ENCODE measurements at places on chromosomes 12 and 14.

DNA sequence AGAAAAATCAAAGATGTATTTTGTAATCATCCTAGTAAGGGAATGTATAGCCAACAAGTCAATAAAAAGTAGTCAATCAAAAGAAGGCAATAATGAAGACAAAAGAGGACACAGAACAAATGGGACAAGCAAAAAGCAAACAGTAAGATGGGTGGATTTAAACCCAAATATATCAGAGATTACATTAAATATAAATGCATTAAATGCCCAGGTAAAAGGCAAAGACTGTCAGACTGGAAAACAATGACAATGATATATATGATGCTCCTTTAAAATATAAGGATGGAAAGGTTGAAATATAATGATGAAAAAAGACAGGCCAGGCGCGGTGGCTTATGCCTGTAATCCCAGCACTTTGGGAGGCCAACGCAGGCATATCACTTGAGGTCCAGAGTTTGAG, 35.7 kb downstream of the NEMF start:
- DNase-seq = no peak

DNA sequence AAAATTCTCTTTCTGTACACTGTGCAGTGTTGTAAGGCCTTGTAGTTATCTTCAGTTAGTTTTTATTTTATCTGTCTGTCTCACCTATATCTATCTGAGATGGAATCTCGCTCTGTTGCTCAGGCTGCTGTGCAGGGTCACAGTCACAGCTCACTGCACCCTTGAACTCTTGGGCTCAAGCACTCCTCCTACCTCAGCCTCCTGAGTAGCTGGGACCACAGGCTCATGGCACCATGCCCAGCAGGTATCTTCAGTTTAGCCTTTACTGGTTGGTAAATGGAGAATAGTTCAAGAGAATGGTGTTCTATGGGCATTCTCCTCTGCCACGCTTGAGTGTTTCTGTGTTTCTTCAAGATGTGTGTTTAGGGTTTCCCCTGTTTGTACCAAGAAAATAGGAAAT, 13.6 kb downstream of the TULP3 start:
- no peak for DNase-seq

- DNase-seq = no peak
Observed at GRCh38 chr14:68219407-68219806, 399.8 kb downstream of the RAD51B start.

DNA sequence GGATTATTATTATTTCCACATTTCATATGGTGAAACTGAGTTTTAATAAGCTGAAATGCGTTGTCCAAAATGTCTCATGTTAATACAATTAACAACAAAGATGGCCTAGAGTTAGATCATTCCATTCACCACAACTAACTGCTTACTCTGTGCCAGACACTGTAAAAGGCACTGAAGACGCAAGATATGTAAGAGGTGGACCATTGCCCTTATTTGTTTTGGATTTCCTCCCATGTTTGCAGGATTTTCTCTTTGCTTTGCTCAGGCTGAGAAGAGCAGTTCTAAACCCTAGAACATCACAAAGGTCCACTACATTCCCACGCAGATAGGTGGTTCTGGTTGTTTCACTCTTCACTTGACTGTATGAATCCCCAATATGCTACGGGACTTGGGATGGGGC, 324.4 kb upstream of the KITLG start:
- DNase-seq = no peak

DNA sequence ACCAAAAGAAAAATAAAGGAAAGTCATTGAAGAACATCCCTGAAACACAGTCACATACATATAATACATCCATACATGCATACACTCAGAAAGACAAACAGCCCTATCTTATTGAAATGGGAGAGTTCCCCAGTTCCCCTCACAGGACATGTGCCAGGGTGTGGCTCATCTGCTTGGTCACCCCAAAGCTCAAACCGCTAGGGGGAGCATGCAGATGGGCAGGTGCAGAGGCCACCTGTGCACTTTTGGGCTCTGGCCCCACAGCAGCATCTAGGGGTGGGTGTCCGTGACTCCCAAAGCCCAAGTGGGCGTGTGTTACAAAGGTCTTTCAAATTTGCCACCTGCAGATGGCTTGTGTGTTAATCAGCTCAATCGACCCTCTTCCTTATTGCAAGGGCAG, 75.2 kb downstream of the CMAS start:
- no peak for DNase-seq

- no peak for DNase-seq
Observed at GRCh38 chr14:24595073-24595808, 14.2 kb downstream of the GZMH start.

- no peak for DNase-seq
Observed at GRCh38 chr12:5066251-5066650, 22.6 kb downstream of the KCNA5 start.

GRCh38 chr14:85531141-85531586, 1.2 kb downstream of the FLRT2 start:
- DNase-seq = no peak

- no peak for DNase-seq
Observed at GRCh38 chr14:97106609-97107008, 309.4 kb downstream of the VRK1 start.

GRCh38 chr12:104448031-104448430, 8.7 kb upstream of the CHST11 start:
- no peak for DNase-seq

- DNase-seq = no peak
Observed at GRCh38 chr12:93970900-93971688, 177.3 kb upstream of the PLXNC1 start.

- DNase-seq = no peak
Observed at GRCh38 chr14:21426692-21427091, 29.2 kb downstream of the CHD8 start.

DNA sequence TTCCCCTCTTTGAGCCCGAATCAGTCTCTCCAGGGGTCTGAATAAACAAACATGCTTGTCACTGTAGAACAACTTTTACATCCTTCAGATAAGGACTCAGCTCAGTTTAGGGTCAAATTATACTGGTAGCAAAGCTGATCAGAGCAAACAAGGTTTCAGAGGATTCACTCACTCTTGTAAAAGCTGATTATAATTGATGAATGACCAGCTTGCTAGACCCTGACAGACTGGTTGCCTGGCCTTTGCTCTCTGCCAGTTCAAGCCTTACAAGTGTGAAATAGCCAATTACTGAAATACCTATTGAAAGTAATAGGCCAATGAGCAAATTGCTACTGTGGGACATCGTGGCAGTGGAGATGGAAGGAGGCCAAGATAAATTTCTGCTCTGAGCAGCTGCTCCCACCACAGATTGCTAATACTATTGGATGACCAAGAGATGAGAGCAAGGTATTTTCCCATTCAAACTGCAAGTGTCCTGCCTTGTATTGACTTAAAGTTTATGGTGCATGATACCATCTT, 177.6 kb downstream of the PDZRN4 start:
- peak; percentile 63 for DNase-seq

- no peak for DNase-seq
Observed at GRCh38 chr12:28893856-28894255, 255.2 kb upstream of the FAR2 start.

- no peak for DNase-seq
Observed at GRCh38 chr14:90062822-90063539, 1.2 kb downstream of the KCNK13 start.

- no peak for DNase-seq
Observed at GRCh38 chr14:99745307-99745951, 47.8 kb upstream of the EML1 start.

DNA sequence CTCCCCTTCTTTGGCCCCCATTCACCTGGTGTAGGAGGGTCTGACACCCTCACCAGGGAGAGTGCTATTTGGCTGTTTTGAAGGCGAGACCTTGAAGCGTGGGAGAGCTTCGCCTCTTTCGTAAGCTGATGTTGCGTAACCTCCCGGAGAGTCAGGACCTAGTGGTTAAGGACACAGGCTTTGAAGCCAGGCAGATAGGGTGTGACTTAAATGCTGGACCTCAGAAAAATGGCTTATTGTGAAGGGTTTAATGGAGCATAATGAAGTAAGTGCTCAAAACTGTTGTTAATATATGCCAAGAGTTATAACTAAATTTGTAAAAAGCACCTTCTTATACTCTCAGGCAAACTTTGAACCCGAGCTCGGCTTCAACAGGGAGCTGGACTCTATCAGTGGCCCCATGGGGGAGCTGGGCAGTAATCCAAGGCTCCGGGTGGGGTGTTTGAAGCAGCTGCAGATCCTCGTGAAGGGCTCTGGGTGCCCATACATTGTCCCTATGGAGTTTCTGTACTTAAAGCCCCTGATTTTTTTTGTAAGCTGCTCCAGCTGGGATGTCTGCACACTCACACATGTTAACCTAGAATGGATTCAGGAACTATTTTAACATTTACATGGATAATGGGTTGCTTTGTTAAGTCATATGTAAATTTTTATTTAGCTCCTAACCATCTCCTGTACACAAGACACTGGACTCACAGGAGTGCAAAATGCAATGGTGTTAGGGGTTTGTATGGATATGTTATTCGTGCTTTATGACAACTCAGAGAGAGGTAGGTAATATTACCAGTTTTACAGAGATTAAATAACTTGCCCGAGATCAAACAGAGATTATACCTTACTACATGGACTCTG, 26.0 kb downstream of the PPFIBP1 start:
- DNase-seq = no peak

DNA sequence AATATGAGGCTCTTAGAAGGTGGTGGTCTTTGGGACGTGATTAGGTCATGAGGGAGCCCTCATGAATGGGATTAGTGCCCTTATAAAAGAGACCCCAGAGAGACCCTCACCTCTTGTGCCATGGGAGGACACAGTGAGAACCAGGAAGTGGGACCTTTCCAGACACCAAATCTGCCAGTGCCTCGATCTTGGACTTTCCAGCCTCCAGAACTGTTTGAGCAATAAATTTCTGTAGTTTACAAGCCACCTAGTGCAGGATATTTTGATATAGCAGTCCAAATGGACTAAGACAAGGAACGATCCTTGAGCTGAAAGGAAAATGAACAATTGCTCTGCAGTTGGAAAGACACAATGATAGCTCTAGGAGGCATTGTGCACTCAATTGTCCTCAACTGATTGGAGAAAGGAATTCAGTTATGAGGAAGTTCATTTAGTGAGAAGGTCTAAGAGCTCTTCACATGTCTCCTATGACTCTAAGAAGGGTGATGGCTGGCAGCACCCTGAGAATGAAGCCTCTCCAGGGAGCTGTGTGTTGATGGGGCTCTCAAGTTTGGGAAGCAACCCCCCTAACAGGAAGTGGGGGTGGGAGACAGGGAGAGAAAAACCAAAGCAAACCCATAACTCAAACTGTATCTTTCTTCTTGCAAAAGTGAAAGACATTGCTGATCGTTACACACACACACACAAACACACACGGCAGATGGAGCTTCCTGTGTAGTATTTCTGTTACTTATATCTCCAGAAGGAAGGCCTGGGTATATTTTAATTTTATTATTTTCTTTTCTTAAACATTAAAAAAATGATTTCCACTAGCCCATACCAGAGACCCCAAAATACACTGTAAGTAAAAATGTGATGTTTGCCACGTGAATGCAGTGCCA, 21.0 kb downstream of the CHST11 start:
- DNase-seq = no peak

GRCh38 chr12:56296295-56296694, 3.8 kb downstream of the CS start:
- DNase-seq = no peak

DNA sequence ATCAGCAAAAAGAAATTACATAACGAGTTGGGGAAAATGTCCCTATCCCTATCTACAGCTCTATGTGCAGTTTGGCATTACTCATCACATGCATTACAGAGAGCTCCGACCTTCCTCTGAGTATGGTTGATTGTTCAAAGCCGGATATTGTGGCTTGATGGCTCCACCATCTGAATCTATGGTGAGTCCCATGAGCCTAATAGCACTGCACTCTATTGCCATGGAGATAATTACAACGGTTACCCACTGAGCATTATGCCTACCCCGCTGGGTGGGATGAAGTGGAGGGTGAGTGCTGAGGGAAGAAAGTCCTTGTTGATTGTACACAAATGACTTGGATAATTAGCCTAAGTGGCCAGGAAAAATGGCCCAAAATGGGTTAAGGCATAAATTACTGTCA, 800.5 kb downstream of the NRXN3 start:
- DNase-seq = peak; percentile 59

DNA sequence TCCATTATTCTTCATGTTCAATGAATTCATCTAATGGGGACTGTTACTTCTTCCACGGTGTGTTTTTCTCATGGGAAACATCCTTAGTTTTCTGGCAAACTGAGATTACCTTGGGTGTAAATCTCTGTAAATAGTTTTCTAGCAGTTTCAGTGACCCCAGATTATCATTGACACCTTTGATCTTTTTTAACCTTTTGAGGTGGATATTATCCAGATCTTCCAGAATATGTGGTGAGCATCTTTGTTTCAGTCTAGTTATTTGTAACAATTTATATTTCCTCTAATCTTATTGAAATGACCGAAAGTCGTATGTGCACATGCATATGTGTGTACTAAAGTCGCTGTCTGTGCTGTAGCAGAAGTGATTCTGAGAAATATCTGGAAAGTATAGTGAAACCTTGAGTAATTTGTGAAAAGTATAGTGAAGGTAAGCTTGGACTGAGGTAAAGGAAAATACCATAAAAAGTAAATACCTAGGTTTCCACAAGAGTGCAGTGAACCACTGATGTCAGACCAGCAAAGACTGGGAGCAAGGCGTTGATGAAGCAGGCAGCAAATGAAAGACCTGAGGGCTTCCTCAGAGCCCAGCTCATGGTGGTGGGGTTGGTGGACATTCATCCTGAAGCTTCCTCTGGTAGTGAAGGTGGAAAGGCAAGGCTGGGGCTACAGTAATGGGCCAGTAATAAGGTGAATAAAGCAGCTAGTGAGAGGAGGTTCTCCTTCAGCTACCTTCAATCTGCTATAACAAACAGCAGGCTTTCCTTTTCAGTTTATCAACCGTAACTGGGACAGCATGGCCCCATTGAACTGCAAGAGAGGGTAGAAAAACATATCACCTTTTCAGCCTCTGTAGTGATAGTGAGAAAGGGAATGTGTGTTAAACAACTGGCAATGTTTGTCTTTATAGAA, 480.2 kb upstream of the FBXO33 start:
- no peak for DNase-seq

DNA sequence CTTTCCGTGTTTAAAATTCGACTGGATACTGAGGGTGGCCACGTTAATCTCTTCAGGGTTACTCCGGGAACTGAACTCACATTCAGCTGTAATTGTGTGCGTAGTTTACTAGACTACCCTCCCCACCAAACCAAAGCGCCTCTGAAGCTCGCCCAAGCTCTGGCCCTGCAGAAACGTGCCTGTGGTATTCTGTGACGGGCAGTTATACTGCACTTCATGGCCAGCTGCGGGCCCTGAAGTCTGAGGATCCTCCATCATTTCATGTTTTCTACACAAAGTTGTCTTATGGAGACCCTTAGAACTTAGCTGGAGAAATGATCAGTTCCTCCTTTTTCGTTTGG, 688 bp downstream of the ZNF26 start:
- no peak for DNase-seq

DNA sequence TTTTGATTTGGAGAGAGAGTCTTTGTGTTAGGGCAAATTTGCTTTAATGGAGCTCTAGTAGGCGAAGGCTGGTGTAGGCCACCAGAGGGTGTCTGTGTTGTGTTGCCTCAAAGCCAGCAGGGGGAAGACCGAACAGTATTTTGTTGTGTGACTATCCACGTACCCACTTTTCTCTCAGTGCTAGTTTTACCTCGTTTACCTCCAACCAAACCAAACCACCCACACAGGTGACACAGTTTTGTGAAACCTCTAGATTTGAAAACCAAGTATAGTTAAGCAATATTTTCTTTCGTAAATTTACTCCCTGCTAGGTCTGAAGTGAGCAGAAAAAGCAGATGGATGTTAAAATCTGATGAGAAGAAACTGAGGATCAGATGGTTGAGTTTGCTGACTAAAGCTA, 36.3 kb upstream of the NPFF start:
- peak; percentile 62 for DNase-seq
